ENCODE measurements at places on chromosomes 12 and 14.
A peak's percentile ranks its signal among the peaks of the same experiment; 100 is the strongest.

DNA sequence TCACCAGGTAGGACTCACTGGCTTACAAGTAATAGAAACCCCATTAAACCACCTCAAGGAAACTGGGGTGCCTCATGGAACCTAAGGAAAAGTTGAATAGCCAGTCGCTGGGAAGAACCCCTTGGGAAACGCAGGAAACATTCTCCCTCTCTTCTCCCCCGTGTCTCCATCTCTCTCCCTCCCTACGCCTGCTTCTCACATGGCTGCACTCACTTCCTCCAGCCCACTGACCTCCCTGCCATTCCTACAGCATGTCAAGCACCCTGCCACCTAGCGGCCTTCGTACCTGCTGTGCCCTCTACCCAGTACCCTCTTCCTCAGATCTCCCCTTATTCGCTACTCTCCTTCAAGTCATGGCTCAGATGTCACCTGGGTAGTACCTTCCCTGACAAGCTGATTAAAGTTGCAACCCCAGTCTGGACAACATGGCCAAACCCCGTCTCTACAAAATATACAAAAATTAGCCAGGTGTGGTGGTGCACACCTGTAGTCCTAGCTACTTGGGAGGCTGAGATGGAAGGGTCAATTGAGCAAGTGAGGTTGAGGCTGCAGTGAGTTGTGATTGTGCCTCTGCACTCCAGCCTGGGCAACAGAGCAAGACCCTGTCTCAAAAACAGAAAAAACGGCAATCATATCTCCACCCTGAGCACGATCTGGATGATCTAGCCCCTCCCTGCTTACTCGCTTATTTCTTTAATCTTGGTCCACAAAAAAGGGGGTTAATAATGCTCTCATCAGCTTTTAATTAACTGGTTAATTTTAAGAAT lies 6.4 kb upstream of the DTX1 start:
- no peak for DNase-seq

- no peak for DNase-seq
Measured at GRCh38 chr12:122422730-122423257, 325 bp upstream of the CLIP1 start.

DNA sequence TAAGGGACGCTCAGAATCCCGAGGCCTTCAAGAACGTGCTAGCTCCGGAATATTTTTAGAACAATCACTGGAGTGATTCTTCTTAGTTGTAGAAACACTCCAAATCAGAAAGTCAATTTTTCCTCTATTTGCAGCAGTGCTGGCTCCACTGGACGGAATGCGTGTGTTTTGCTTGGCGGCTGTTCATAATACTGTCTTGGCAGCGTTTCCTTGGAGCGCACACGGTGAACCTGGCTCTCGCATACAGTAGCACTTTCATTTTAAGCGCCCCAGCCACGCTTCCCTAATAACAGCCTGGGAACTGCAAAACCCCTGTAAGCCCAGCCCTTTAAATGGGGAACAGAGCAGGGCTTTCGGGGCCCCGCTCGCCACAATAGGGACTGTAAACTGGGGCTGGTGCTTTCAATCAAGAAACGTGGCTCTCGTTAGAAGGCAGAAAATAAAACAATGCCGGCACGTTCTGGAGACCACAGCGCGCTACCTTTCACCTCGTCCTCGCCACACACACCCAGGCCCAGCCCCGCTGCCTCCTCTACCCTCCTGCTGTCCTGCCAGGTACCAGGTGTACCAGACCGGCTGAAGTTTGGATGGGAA lies 79.9 kb downstream of the BCL11B start:
- peak; percentile 80 for DNase-seq

- DNase-seq, result no peak
Measured at GRCh38 chr12:38639625-38640024, 265.8 kb downstream of the CPNE8 start.

GRCh38 chr14:31479027-31479426 lies 8.8 kb downstream of the GPR33 start:
- DNase-seq, result no peak

DNA sequence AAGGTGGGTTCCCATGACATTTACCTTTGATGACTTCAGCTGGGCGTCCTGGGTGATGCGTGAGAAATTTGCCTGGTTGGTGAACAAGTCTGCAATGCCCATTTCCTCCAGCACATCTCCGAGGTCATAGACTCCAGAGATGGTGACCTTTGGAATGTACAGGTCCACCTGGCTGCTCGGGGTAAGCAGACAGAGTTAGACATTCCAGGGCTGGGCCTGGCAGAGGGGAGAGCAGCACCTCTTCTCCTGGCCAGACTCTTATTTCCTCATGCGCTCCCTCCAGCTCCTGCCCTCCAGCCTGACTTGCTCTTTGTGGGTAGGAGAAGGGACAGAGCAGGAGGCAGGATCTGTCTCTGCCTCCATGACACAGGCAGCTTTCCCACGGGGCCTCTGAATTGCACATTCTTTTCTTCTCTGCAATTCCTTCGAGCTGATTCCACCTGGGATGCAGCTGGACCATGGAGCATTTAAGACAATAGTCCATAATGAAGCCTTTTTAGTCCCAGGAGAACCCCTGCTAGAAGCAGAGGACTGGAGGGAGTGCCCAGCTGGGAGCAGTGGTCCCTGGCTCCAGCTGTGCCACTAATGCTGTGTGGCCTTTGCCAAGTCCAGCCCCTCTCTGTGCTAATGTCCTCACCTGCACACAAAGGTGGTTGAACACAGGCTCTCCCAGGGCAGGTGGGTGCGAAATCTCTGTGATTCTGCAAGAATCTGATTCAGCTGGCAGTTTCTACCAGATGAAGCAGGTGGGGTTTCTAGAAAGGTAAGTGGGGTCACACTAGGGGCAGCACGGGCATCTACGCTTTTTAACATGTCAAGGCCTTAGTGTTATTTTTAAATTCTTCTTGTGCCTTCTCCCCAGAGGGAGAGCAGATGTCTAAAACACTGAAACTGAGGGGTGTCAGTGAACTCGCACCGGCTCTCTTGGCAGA lies 13.2 kb upstream of the SERPINA10 start:
- no peak for DNase-seq

GRCh38 chr14:91249841-91250616 lies 5.5 kb upstream of the GPR68 start:
- DNase-seq, result no peak

- DNase-seq, result no peak
Measured at GRCh38 chr12:124613151-124613585, 45.8 kb upstream of the NCOR2 start.
